ENCODE measurements at places on chromosomes 7 and 10. TPM values are rescaled to one million over a fixed set of nuclear protein-coding genes. Genes with fewer than 3 reads are reported as not detected.

- DNase-seq, result no peak
Measured at GRCh38 chr10:110632591-110633215, 11.4 kb upstream of the RBM20 start.

- DNase-seq, result no peak
Measured at GRCh38 chr7:130598056-130598455, 70.5 kb downstream of the COPG2 start.

GRCh38 chr7:22238354-22239311 is 118.3 kb downstream of the RAPGEF5 start:
- DNase-seq, result no peak

DNA sequence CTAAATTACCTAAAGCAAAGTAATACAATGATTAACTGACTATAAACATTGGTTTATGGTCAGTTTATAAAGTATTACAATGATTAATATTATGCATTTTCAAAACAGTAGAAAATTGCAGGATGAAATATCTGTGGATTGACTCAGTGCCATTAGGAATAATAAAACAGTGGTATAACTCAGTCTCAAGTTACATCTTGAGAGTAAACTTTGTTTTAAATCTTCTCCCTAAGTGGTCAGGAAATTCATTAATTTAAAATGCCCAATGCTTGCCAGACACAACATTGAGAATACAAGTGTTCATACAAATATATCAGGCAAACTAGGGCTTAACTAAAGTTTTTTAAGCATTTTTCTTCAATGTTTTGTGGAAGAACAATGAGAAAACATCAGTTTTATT is 257.8 kb downstream of the ETV1 start:
- no peak for DNase-seq

GRCh38 chr7:27128776-27129728 is 1.5 kb downstream of the HOXA4 start:
- DNase-seq, result peak; percentile 42

GRCh38 chr7:72235351-72235750 is 176.8 kb downstream of the CALN1 start:
- no peak for DNase-seq

The UPK3BL2 gene
- 132 TPM for total RNA-seq

Measured in ureter (tissue), 1 donor.